Glomerular endothelial cell (primary cell): ENCODE measurements at places on chromosomes 1 and 21. TPM values are rescaled to one million over a fixed set of nuclear protein-coding genes. Genes with fewer than 3 reads are reported as not detected.

DNA sequence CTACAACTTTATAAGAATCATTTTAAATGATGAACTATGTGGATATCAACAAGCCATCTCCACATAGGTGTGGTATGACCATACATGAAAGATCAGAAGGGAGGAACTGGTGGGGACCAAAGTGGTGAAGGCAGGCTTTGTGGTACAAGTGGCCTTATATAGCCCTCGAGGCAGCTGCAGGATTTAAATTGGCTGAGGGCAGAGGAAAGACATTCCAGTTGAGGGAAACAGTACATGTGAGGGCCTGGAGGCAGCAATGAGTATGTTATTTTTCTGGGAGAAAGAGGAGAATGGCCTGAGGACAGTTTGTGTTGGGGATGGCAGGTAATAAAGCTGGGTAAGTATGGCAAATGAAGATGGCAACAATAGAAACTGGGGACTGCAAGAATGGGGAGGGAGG is 17.1 kb downstream of the OSCP1 start:
- DNase-seq = no peak

DNA sequence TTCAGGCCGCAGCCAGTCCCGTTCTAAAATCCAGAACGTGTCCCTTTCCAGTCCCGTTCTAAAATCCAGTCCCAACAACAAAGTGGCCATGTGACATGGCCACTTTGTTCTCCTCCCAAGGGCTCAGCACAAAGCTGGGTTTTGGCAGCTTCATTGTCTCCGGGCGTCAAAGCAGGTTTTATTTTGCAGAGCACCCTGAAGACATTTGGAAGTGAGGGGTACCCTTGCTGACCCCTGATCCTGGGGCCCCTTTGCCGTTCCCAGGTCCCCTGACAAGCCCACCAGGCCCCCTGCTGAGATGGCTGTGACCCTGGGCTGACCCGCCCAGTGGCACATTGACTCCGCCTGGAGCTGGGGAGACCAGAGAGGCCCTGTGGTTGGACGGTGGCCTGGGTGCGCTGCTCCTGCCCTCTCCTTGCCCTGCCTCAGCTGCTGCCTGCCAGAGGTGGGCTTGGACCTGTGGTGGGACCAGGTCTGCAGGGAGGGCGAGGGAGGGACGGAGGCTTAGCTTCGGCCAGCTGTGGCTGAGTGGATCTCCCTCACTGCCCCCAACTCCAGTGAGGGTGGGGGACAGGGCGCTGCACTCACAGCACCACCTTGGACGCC is 4.3 kb downstream of the PFKL start:
- DNase-seq = no peak

DNA sequence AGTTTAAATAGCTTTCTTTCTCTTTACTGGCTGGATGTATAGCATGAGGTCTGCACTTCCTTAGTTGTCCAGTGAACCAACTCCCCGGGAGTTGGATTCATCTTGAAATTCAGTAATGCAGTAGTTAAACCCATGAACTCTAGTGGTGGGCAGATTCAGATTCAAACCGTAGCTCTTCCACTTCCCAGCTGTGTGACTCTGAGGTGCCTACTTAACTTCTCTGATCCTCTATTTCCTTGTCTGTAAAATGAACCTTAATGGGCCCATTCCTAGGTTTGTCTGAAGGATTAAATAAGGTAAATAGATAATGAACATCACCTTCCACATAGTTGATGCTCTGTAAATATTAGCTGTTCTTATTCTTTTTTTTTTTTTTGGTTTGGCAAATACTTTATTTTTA is 16.5 kb downstream of the PIK3CD start:
- DNase-seq = no peak

DNA sequence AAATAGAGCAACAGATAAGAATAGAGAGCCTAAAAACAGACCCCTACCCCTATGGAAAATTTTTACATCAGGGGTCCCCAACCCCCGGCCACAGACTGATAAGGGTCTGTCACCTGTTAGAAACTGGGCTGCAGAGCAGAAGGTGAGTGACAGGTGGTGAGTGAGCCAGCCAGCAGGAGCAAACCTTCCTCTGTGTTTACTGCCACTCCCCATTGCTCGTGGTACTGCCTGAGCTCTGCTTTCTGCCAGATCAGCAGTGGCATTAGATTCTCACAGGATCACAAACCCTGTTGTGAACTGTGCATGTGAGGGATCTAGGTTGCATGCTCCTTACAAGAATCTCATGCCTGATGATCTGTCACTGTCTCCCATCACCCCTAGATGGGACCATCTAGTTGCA is 174.1 kb downstream of the FOXD2 start:
- DNase-seq = no peak

DNA sequence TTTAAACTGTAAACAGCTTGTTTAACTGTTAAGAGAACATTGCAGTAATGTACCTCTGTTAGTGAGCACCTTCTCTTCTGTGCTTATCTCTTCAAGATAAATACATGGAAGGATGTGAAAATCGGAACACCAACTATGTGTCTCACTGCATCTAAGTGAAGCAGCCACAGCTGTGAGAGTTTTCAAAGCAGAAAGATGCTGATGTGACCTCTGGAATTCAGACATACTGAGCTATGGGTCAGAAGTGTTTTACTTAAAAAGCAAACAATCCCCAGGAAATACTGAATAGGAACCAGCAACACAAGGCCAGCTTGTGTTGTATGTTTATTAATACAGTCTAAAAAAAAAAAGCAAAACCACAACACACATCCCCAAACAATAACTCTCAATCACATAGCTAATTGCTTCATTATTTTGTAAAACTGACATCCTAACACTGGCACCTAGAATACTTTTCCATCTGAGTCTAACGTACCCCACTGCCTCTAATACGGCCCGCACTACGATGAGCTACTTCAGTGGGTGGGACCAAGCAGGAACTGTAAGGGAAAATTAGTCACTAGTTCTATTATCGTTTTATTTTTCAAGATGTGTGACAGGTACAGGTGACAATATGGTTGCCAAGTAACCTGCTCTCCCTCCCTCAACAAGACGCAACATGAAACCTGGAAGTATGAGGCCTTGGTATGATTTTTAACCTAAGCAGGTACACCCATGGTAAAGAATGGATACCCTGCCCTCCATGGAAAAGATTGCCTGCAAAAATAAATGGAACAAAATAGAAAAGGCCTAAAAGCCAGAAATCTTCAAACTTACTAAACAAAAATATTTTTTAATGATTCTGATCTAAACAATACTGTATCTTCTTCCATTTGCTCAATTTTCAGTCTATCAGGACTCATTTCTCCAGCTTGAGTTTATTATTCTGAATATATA is 13.9 kb downstream of the ERRFI1 start:
- DNase-seq = no peak

GRCh38 chr21:36202726-36203602 is 46.3 kb downstream of the DOP1B start:
- DNase-seq = no peak

GRCh38 chr21:32137266-32137665 is 141.6 kb downstream of the MIS18A start:
- no peak for DNase-seq

The ERG gene
- 73.8 and 118 TPM in 2 replicates for total RNA-seq

The FMN2 gene
- total RNA-seq = 0.29 and 7.5 TPM in 2 replicates

The OR2L2 gene
- not detected in 2 replicates for total RNA-seq
